ENCODE measurements at places on chromosomes 16 and 17. TPM values are rescaled to one million over a fixed set of nuclear protein-coding genes. Genes with fewer than 3 reads are reported as not detected.

Gene BRD7
- total RNA-seq, result 76.2 TPM

Gene STAT5A
- 190 TPM for total RNA-seq

DNA sequence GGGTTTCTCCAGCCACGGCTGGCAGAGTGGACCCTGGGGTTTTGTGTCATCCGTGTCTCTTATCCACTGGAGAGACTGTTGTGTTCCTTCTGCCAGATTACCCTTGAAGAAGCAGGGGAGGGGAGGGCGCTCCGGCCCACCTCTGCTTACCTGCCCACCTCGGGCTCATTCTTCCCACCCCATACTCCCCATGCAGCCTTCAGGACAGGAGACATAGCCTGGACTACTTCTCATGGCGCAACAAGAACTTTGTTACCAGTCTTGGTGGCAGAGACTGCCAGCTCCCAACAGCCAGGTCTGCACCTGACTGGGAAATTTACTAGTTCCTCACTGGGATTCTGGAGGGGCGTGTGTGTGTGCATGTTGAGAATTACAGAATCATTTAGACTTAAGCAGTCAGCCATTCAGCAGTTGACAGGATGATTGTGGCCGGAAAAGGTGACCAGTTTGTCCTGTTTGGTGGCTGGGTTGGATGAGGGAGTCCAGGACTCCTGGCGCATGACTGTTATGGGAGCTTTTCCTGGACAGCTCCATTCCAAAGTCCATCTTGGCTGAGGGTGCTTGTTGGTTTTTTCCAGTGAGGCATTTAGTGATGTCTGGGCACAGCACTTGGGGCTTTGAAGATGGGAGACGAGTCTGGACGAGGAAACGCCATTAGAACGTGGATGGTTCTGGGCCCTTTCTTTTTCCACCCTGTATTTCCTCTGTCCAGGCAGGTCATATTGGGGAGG is 8.7 kb downstream of the GSE1 start:
- DNase-seq, result no peak

- no peak for DNase-seq
Observed at GRCh38 chr17:43416998-43417890, 18.5 kb downstream of the ARL4D start.

Measured in activated CD8-positive, alpha-beta T cell treated with anti-CD3 and anti-CD28 coated beads for 36 hours (primary cell).